T-helper 2 cell treated with Interferon-gamma antibody and Interleukin-4, amounts not matched to agents 5 μg/mL and 100 μg/mL, for 36 hours (primary cell): ENCODE measurements at places on chromosomes 1 and 21.

DNA sequence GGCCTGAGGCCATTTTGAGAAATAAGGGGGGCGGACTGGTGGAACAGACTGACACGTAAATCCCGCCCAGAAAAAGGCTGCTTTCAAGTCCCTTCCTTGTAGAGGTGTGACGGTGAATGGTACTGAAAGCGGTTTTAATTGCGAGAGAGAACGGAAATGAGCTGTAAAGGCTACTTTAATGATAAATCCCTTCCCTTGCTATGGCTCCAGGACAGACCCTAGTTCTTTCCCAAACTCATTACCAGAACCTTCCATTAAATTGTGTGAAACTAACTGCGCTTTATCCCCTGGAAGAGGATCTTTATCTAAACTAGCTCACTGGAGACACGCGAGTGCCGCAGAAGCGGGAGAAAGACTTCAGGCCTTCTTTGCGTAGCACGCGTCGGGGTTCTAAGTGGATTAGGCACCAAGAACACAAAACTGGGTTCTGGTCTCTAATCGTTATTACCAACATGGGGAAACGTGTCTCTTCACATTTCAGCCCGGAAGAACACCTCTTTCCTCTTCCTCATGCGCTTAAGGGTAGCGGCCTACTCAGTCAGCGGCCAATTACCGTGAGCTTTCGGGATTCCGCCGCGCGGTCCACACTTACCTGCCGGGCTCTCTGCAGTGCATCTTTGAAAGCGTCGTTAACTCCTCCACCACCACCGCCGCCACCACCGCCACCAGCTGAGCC, 441 bp downstream of the FUBP1 start:
- H3K27me3 ChIP-seq, result no peaks in the 10 kb centered on the region
- H3K4me1 ChIP-seq, result peaks cover 34% of the 10 kb centered on the region
- H3K36me3 ChIP-seq, result peaks cover 34% of the 10 kb centered on the region
- no peak overlapping the region for H3K4me3 ChIP-seq
- no peak overlapping the region for H3K27ac ChIP-seq

DNA sequence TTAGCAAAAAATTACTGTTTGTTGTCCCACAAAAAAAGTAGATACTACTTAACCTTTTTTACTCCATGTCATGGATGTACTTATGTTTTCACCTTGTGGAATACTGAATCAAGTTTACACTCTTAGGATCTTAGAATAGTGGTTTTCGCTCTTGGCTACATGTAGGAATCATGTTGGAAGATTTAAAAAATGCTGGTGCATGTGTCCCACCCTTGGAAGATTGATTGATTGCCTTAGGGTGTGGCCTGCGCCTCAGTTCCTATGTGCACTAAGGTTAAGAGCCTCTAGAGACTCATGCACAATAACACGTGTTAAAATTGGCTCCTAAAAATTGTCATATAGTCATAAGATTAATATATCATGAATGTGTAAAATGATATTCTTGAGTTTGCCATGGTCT, 25.0 kb downstream of the HS2ST1 start:
- H3K36me3 ChIP-seq, result no peaks in the 10 kb centered on the region
- DNase-seq, result no peak
- H3K27me3 ChIP-seq, result no peaks in the 10 kb centered on the region
- H3K27ac ChIP-seq, result no peak overlapping the region

GRCh38 chr1:99457381-99458165, 188.3 kb upstream of the PALMD start:
- DNase-seq, result no peak
- H3K4me1 ChIP-seq, result no peaks in the 10 kb centered on the region
- H3K27me3 ChIP-seq, result peaks cover 4% of the 10 kb centered on the region
- H3K36me3 ChIP-seq, result no peaks in the 10 kb centered on the region

- no peaks in the 10 kb centered on the region for H3K36me3 ChIP-seq
- peaks cover 13% of the 10 kb centered on the region for H3K4me1 ChIP-seq
- H3K4me3 ChIP-seq, result no peak overlapping the region
- H3K27ac ChIP-seq, result no peak overlapping the region
- DNase-seq, result no peak
Observed at GRCh38 chr1:169914531-169914930, 20.8 kb upstream of the SCYL3 start.
